GM19239 (cell line): ENCODE measurements at places on chromosomes 16 and 17.

- DNase-seq: no peak
These were observed 303.0 kb upstream of the ZFHX3 start for GRCh38 chr16:73350707-73351452.

GRCh38 chr17:75060434-75061054, 13.5 kb downstream of the KCTD2 start:
- no peak for DNase-seq

GRCh38 chr16:81604960-81605383, 160.4 kb downstream of the CMIP start:
- no peak for DNase-seq

- DNase-seq: no peak
These were observed 14.3 kb downstream of the VASN start for GRCh38 chr16:4385789-4386450.

- DNase-seq: no peak
These were observed 77.5 kb downstream of the KANSL1 start for GRCh38 chr17:46115699-46116098.

- no peak for DNase-seq
These were observed 22.5 kb downstream of the EIF4A3 start for GRCh38 chr17:80124351-80124981.

GRCh38 chr17:44335968-44336367, 9.1 kb upstream of the GRN start:
- DNase-seq: no peak

DNA sequence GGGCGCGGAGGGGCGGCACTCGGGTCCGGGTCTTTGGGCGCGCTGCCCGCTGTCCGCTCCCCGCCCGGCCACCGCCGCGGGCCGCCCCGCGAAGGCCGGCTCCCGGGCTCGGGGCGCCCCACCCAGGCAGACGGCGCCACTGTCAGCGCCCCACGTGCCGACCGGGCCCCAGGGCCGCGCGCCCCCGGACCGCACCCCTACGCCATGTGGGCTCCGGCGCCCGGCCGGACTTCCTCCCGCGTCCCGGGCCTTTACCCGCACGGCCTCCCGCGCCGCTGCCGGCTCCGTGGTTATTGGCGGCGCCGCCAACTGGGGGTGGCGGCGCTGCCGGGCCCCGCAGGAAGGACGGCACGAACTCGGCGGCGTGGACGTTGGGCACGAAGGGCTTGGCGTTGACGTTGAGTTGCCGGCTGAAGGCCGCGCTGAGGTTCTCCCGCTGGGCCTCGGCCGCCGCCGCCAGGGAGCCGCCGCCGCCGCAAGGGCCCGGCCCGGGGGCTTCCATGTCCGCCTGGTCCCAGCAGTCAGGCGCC, 577 bp downstream of the GSPT1 start:
- no peak for DNase-seq

DNA sequence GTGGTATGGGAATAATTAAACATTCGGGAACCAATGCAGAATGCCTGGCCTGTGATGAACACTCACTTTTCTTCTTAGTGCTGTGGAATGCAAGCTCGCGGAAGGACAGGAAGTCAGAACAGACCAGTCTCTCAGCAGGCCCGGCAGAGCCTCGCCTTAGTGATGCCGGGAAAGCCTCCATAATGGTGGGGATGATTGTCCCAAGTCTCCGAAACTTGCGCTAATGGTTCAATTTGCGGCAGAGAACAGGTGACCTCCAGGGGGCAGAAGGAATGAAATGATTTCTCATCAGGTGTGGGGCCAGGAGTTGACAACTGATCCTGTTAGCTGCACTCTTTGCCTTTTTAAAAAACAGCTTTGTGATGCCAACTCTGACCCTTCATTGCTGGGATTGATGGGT, 170.6 kb downstream of the GSG1L start:
- DNase-seq: no peak

- peak; percentile 72 for DNase-seq
These were observed at the start of gene PPM1E for GRCh38 chr17:58755577-58756245. Gene PPM1E (plus strand): TSS chr17:58755854.

GRCh38 chr16:11967195-11967911, 2.3 kb downstream of the TNFRSF17 start:
- DNase-seq: no peak

DNA sequence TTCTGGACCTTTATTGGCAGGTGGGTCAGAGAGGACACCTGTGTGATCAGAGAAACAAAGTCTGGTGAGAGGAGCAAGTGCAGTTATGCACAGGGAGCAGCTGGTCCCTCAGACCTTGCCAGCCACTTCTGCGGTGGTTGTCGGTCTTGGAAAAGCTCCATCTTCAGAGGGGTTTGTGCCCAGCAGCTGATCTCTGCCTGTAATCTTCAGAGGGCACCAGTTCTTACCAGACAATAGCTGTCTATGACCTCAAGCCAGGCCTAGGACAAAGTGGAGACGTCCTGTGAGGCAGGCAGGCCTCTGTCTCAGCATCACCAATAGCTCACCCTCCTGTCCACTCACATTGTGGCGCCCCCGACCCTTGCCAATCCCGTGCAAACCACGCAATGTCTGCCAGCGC, 66.5 kb upstream of the TBX2 start:
- DNase-seq: no peak

GRCh38 chr17:57552114-57552624, 192.9 kb downstream of the CCDC182 start:
- DNase-seq: peak; percentile 67

- DNase-seq: no peak
These were observed 71.2 kb upstream of the LGALS9 start for GRCh38 chr17:27559506-27560481.

GRCh38 chr17:12390631-12391030, 275.1 kb upstream of the MYOCD start:
- no peak for DNase-seq

DNA sequence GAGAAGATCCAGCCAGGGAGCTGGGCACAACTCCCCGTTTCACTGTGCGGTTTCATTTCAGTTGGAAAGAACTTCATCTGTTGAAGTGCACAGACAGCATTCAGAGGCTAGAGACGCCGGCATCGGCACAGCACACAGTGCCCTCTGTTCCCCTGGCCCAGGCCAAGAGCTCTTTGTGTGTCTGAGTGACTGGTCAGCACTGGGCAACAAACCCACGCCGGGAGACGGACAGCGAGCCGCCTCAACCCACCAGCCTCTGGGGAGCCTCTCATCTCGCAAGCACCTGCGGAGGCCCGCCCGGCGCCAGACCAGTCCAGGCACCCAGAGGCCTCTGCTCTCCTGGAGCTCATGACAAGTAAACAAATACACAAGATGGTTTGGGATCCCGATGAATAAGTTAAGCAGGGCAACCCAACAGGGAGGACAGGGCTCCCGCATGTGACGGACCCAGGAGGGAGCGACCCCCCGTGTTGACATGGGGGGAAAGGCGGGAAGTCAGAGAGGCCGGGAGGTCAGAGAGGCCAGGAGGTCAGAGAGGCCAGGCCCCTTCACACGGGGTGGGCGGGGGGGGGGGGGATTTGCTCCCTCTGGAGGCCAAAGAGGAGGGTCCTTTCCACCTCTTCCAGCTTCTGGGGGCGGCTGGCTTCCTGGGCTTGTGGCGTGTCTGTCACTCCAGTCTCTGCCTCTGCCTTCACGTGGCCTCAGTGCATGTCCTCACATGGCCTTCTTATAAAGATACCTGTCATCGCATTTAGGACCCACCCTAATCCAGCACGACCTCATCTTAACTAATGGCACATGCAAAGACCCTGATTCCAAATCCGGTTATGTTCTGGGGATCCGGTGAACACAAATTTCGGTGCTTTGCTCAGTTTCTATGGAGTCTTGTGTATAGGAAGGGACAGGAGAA, 25.8 kb upstream of the KLHDC4 start:
- DNase-seq: no peak

- no peak for DNase-seq
These were observed 533 bp downstream of the RASD1 start for GRCh38 chr17:17495536-17496188.

- DNase-seq: no peak
These were observed 5.5 kb downstream of the USP32 start for GRCh38 chr17:60386147-60387058.

DNA sequence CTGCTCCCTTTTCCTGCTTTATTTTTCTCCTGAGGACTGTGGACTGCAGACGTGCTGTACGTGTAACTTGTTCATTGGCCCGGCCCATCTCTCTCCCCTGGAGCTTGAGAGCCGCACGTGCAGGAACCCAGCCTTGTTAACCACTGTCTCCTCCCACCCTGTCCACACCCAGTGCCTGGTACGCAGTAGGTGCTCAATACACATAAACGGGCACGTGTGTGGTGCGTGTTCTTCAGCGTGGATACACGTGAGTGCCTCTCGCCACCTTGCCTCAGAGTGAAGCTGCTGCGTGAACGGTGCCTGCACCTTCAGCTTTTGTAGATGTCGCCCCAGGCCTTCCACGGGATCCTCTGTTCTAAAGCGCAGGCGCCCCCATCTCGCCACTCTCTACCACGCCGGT, 96.3 kb upstream of the CHMP6 start:
- DNase-seq: no peak

DNA sequence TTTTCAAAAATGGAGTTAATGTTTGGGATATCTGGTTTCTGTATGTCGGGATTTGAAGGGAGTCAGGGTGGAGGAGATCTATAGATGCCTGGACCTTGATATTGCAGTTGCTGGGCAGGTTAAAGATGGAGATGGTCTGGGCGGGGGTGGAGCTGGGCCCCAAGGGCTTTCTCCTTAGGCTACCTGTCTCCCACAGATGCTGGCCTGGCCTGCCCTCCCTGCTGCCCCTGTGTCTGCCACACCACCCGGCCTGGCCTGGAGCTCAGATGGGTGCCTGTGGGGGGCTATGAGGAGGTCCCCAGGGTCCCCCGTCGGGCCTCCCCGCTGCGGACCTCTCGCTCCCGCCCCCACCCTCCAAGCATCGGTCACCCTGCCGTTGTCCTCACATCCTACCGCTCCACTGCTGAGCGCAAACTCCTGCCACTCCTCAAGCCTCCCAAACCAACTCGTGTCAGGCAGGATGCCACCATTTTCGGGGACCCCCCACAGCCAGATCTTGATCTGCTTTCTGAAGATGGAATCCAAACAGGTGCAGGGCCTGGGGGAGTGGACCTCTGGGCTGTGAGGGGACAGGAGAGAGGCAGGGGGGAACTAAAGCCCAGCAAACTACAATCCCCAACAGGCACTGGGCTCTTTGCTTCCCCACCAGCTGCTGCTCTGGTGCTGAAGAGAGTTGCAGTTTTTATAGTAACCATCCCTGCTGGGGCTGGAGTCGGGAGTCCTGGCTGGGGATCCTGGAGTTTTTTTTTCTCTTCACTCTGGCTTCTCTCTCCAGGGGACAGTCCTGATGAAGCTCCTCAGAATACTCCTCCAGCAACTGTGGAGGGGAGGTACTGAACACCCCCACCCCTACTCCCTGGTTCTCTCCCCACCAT, 2.9 kb downstream of the ARHGEF15 start:
- no peak for DNase-seq

DNA sequence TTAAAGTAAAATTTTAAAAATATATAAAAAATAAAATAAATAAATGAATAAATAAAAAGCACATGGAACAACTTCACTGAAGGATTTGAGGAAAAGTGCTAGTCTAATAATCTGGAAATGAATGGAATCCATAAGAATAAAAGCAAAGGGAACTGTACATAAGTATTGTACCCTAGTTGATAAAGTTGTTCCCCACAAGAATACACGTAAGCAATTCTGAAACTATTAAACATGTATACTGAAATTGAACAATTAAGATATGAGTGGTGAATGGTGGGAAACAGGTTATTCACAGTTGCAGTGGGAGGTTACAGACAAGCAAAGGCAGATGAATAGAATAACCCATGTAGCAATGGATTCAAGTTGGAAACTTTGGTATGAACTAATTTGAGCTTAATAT, 853.2 kb upstream of the SOX9 start:
- no peak for DNase-seq

DNA sequence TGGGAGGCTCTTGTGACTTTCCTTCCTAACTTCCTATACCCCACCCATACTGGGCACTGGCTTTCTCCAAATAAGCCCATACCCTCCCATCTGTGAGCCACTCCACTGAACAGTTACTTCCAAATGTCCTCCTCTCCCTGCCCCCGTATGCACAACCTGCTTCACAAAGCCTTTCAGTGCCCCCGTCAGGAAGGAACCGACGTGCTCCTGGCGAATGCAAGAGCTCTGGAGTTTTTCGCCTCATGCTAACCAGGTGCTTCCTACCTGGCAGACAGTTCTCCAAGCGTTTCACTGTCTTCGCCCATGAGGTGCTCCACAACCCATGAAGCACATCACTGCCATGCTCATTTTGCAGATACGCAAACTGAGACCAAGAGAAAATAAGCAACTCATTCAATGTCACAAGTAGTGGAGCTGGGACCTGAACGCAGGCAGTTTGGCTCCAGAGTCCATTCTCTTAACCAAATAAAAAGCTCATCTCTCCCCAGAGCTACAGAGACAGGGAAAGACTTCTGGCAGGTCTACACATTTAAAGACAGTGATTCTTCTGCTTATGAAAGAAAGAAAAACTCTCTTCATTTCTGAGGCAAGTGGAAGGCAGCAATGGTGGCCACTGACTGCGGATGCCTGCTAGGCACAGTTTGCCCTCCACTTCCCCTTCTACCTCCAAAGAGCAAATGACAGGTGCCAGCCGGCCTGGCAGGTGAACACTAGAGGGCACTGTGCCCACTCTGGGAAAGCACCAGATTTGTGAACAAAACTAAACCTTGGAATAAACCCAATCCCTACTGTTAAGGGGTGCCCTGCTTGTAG, 23.8 kb downstream of the SPHK1 start:
- DNase-seq: peak; percentile 68

DNA sequence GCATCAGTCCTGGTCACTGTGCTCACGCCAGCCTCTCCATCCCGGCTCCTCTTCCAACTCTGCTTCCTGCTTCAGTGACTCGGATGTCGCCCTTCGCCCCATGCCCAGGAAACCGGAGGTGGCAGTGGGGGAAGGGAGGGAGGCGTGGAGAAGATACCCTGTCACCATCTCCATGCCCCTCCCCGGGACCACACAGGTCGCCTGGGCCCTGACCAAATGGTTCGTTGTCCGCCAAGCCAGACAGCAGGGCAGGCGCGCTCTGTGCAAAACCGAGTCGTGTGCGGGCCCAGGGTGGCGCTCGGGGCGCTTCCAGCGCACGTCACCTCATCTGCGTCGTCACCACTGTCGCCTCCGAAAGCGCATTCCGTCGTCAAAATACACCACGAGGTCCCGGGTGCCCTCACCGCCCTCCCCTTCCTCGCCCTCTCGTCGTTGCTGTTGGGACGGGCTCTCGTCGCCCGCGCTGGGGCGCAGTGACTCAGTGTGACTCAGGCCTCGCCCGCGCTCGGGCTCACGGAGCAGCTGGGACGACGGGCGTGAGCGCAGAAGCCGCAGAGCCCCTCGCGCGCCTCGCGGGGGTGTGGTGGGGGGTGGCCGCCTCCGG, 39.2 kb downstream of the ZNF778 start:
- DNase-seq: no peak

GRCh38 chr17:29914819-29915537, 15.1 kb downstream of the SSH2 start:
- no peak for DNase-seq

DNA sequence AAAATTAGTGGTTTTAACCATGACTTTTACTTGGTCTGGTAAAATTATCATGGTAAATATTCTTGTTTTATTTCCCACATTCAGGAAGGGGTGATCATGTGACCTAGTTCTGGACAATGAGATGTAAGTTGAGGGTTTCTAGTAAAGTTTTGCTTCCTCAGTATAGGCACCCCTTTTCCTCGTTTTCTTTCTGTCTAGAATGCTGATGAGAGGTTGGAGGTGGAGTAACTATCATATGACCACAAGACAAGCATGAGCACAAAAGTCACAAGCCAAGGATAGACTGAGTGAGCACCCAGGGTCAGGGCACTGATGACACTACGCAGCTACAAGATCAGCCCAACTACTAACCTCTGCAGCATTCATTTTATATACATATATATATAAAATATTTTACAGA, 53.9 kb downstream of the MYO1D start:
- no peak for DNase-seq
